ENCODE measurements at places on chromosomes 2 and 18. TPM values are rescaled to one million over a fixed set of nuclear protein-coding genes. Genes with fewer than 3 reads are reported as not detected.

The MEP1B gene
- not detected for total RNA-seq

DNA sequence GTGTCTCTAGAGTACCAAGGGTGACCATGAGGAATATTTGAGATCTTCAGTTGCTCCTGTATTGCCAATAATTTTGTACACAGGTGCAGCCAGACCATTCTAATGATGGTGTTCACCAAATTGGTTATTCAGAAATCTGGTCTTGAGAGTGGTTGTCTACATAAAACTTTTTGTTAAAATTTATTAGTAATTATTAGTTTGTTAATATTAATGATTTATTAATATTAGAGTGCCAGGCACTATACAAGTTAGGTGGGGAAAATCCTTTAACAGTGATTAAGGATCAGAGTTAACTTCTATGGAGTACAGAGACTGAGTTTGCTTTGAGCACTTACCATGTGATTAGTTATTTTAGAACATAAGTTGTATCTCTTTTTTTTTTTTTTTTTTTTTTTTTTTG, 9.0 kb downstream of the EIF5B start:
- no peak overlapping the region for H3K4me3 ChIP-seq
- no peak for DNase-seq
- H3K27me3 ChIP-seq, result no peaks in the 10 kb centered on the region
- H3K4me1 ChIP-seq, result peaks cover 25% of the 10 kb centered on the region
- H3K27ac ChIP-seq, result no peak overlapping the region

DNA sequence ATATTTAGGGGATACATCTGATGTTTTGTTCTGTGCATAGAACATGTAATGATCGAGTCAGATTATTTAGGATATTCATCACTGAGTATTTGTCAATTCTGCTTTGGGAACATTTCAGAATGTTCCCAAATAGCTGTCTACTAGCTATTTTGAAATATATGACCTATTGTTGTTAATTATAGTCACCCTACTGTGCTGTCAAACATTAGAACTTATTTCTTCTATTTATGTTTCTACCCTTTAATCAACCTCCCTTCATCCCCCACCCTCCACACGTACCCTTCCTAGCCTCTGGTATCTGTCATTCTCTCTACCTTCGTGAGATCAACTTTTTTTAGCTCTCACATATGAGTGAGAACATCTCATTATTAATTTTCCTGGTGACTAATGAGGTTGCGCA, 40.9 kb downstream of the ANKRD12 start:
- H3K4me3 ChIP-seq, result no peak overlapping the region
- no peaks in the 10 kb centered on the region for H3K36me3 ChIP-seq
- no peak for DNase-seq
- no peak overlapping the region for H3K27ac ChIP-seq
- H3K4me1 ChIP-seq, result no peaks in the 10 kb centered on the region

DNA sequence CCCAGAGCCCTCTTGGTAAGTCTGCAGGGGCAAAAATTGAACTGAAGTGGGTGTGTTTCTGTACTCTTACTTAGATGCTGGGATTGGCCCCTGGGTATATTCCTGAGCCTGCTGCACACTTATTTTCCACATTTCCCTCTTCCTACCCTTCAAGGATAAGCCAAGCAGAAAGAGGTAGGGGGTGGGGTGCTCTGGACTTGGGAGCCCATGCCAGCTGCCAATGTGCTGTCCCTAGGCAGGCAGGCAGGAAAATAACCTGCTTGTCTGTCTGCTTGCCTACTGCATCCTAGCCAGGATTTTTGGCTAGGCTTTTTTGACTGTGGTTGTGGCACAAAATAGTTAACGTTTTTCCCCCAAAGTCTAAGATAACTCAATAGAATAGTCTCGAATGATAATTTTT, 234.3 kb downstream of the ALK start:
- DNase-seq, result no peak
- H3K4me1 ChIP-seq, result no peaks in the 10 kb centered on the region
- H3K4me3 ChIP-seq, result no peak overlapping the region
- no peak overlapping the region for H3K27ac ChIP-seq
- no peaks in the 10 kb centered on the region for H3K36me3 ChIP-seq

- no peaks in the 10 kb centered on the region for H3K36me3 ChIP-seq
- H3K27me3 ChIP-seq, result peaks cover 46% of the 10 kb centered on the region
- H3K4me1 ChIP-seq, result no peaks in the 10 kb centered on the region
- H3K27ac ChIP-seq, result no peak overlapping the region
Observed at GRCh38 chr2:60662781-60663180, 93.3 kb upstream of the PAPOLG start.

GRCh38 chr2:143150287-143150686, 21.1 kb downstream of the ARHGAP15 start:
- H3K4me1 ChIP-seq, result peaks cover 9% of the 10 kb centered on the region
- no peak overlapping the region for H3K27ac ChIP-seq
- no peak overlapping the region for H3K4me3 ChIP-seq
- H3K36me3 ChIP-seq, result no peaks in the 10 kb centered on the region
- no peak for DNase-seq

DNA sequence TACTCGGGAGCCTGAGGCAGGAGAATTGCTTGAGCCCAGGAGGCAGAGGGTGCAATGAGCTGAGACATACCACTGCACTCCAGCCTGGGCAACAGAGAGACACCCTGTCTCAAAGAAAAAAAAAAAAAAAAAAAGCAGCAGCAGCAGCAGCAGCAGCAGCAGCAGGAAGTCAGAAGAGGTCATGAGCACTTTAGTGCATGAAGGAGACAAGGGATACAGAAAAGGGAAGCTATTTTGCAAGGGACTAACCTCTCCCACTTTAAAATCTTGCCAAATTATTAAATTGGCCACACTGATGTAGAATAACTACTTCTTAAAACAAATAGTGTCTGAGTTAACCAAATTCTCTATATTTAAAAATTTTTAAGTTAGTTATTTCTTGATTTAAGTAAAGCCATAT, 113.4 kb upstream of the PDE1A start:
- H3K27ac ChIP-seq, result no peak overlapping the region
- no peaks in the 10 kb centered on the region for H3K4me1 ChIP-seq
- H3K36me3 ChIP-seq, result no peaks in the 10 kb centered on the region

GRCh38 chr2:217714287-217714751, 288.5 kb downstream of the TNS1 start:
- peak overlapping the region; percentile 85 for H3K27ac ChIP-seq
- peaks cover 31% of the 10 kb centered on the region for H3K4me1 ChIP-seq
- H3K4me3 ChIP-seq, result peak overlapping the region; percentile 14
- H3K27me3 ChIP-seq, result no peaks in the 10 kb centered on the region
- DNase-seq, result peak; percentile 77

The TRIM43 gene
- total RNA-seq, result not detected

The BOLL gene
- not detected for total RNA-seq

DNA sequence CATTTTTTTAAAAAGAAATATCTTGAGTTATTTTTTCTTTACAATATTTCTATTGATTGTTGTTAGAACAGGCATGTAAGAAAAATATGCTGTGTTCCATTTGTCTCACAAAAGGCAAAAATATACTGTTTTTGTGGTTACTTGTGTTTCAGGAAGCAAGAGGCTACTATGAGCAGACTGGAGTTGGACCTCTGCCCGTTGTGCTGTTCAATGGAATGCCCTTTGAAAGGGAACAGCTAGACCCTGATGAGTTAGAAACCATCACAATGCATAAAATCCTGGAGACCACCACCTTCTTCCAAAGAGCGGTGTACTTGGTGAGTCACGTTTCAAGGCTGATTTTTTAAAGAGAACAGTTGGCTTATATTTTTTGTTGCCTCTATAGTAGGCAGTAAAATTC, 54.7 kb downstream of the UGGT1 start:
- H3K27ac ChIP-seq, result no peak overlapping the region
- no peaks in the 10 kb centered on the region for H3K27me3 ChIP-seq
- no peak overlapping the region for H3K4me3 ChIP-seq
- H3K36me3 ChIP-seq, result peaks cover 26% of the 10 kb centered on the region
- DNase-seq, result no peak
- H3K4me1 ChIP-seq, result no peaks in the 10 kb centered on the region

DNA sequence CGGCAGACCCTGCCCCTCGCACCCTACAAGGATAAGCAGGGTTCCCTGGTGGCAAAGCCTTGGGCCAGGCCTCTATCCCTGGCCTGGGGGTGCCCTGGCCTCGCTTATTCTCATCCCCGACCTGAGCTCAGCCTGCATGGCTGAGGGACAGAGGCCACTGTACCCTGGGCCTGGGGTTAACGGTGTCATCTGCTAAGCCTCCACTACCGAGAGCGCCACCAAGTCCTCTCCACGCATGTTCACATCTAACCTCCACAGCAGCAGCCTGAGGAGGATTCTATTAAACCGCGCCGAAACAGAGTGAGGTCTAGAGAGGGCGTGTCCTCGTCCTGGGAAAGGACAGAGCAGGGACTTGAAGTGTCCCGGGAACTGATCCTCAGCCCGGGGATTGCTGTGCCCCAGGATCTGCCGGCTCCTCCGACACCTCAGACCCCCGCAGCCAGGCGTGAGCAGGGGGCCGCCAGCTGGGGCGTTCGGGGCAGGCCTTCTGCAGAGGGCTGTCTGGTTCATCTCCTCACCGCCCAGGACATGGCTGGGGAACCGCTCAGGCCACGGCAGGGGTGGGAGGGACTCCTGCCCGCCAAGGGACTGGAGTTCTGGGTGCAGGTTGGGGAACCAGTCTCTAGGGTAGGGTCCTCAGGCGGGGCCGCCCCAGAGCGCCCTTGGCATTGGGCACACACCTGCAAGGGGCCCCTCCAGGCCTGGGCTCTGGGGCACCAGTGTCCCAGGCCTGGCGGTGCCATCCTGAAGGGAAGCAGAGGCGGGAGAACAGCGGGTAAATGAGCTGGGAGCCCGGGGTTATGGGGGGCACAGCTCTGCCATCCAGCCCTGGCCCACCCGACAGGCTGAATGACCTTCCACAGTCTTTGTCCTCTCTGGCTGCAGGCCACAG, 68.0 kb upstream of the SMAD7 start:
- peaks cover 18% of the 10 kb centered on the region for H3K36me3 ChIP-seq
- H3K27ac ChIP-seq, result no peak overlapping the region
- DNase-seq, result no peak
- H3K4me3 ChIP-seq, result no peak overlapping the region
- H3K27me3 ChIP-seq, result no peaks in the 10 kb centered on the region
- peaks cover 14% of the 10 kb centered on the region for H3K4me1 ChIP-seq

DNA sequence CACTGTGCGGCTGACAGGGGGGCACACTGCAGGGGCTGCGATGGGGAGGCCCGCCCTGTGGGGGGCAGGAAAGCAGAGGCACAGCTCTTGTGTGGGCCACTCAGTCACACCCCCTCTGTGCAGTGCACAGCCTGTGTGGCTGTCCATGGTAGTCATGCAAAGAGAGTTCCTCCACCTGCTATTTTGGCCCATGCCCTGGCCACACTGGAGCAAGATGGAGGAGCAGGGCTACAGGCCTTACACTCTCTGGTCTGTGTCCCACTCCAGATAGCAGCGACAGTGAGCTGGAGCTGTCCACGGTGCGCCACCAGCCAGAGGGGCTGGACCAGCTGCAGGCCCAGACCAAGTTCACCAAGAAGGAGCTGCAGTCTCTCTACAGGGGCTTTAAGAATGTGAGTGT, 28.5 kb upstream of the FAHD2A start:
- H3K27ac ChIP-seq, result no peak overlapping the region
- H3K4me1 ChIP-seq, result no peaks in the 10 kb centered on the region
- no peaks in the 10 kb centered on the region for H3K36me3 ChIP-seq
- peaks cover 26% of the 10 kb centered on the region for H3K27me3 ChIP-seq

The CNTNAP5 gene
- total RNA-seq, result not detected

The ZC3H6 gene
- total RNA-seq, result 4.4 TPM

- no peak overlapping the region for H3K4me3 ChIP-seq
- no peaks in the 10 kb centered on the region for H3K36me3 ChIP-seq
Observed at GRCh38 chr2:12151716-12152115, 405.3 kb downstream of the LPIN1 start.

- no peak overlapping the region for H3K27ac ChIP-seq
- H3K27me3 ChIP-seq, result no peaks in the 10 kb centered on the region
- DNase-seq, result no peak
- no peaks in the 10 kb centered on the region for H3K36me3 ChIP-seq
- peaks cover 14% of the 10 kb centered on the region for H3K4me1 ChIP-seq
- H3K4me3 ChIP-seq, result no peak overlapping the region
Observed at GRCh38 chr2:189533288-189534035, 47.1 kb downstream of the SLC40A1 start.

DNA sequence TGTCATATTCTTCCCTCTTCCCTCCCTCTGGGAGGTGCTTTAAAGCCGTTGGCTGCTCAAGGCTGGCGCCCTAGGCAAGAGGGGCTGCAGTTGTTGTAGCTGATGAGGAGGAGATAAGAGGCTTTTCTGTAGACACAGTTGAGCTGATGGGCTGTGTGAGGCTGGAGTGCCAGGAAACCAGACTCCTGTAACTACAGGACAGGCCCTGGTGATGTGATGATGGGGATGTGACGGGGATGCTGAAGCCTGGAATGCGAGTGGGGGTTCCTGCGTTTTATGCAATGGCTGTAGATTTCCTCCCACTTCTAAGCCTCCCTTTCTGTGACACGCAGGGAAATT, 5.7 kb upstream of the EFR3B start:
- DNase-seq, result no peak
- peaks cover 78% of the 10 kb centered on the region for H3K27me3 ChIP-seq
- H3K4me3 ChIP-seq, result no peak overlapping the region
- no peaks in the 10 kb centered on the region for H3K4me1 ChIP-seq
- peaks cover 2% of the 10 kb centered on the region for H3K36me3 ChIP-seq

The SCYGR4 gene
- not detected for total RNA-seq

- H3K4me1 ChIP-seq, result no peaks in the 10 kb centered on the region
- H3K4me3 ChIP-seq, result no peak overlapping the region
- H3K27ac ChIP-seq, result no peak overlapping the region
- DNase-seq, result no peak
Observed at GRCh38 chr2:121064186-121064585, 220.8 kb downstream of the TFCP2L1 start.

GRCh38 chr2:220703279-220703678, 868.8 kb downstream of the EPHA4 start:
- H3K4me3 ChIP-seq, result no peak overlapping the region
- no peak overlapping the region for H3K27ac ChIP-seq
- no peaks in the 10 kb centered on the region for H3K36me3 ChIP-seq
- H3K27me3 ChIP-seq, result no peaks in the 10 kb centered on the region
- DNase-seq, result no peak
- no peaks in the 10 kb centered on the region for H3K4me1 ChIP-seq

- H3K4me1 ChIP-seq, result peaks cover 16% of the 10 kb centered on the region
- peak; percentile 46 for DNase-seq
- H3K4me3 ChIP-seq, result no peak overlapping the region
- H3K27me3 ChIP-seq, result no peaks in the 10 kb centered on the region
Observed at GRCh38 chr2:203453858-203454451, 81.1 kb downstream of the RAPH1 start.

GRCh38 chr2:144099780-144100377, 420.0 kb downstream of the ZEB2 start:
- no peaks in the 10 kb centered on the region for H3K36me3 ChIP-seq
- H3K4me3 ChIP-seq, result no peak overlapping the region
- no peak for DNase-seq
- H3K27ac ChIP-seq, result no peak overlapping the region
- H3K27me3 ChIP-seq, result no peaks in the 10 kb centered on the region

- DNase-seq, result no peak
- H3K36me3 ChIP-seq, result no peaks in the 10 kb centered on the region
- H3K4me1 ChIP-seq, result peaks cover 9% of the 10 kb centered on the region
- no peaks in the 10 kb centered on the region for H3K27me3 ChIP-seq
Observed at GRCh38 chr2:137165968-137166367, 400.6 kb downstream of the THSD7B start.

The IL18R1 gene
- total RNA-seq, result 1.5 TPM

DNA sequence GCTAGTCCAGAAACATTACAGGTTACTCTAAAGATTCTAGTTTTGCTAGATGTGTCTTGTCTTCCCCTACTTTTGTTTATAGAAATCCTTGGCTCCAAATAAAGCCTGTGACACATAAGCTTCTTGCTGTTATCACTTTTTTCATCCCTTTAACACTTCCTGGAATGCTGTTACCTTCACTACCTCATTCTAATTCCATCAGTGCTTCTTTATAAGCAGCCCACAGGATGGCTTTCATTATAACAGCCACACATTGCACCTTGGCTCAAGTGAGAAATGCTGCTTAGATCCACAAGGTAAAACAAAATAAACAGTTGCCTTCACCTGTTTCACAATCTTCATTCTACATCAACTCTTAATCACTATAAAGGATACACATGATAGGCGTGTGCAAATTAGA, 221.7 kb downstream of the SLC8A1 start:
- no peak for DNase-seq
- H3K27ac ChIP-seq, result no peak overlapping the region
- H3K4me1 ChIP-seq, result no peaks in the 10 kb centered on the region
